Glutamatergic neuron (in vitro differentiated cells): ENCODE measurements at places on chromosomes 7 and 10. TPM values are rescaled to one million over a fixed set of nuclear protein-coding genes. Genes with fewer than 3 reads are reported as not detected.

KIF11 gene
- 7.2 TPM for total RNA-seq

TAS2R5 gene
- total RNA-seq: 1.3 TPM

RARRES2 gene
- 0.86 TPM for total RNA-seq

LGI1 gene
- 174 TPM for total RNA-seq

FHIP2A gene
- 31.7 TPM for total RNA-seq

GIMAP2 gene
- not detected for total RNA-seq

KIN gene
- total RNA-seq: 12.9 TPM

DNA sequence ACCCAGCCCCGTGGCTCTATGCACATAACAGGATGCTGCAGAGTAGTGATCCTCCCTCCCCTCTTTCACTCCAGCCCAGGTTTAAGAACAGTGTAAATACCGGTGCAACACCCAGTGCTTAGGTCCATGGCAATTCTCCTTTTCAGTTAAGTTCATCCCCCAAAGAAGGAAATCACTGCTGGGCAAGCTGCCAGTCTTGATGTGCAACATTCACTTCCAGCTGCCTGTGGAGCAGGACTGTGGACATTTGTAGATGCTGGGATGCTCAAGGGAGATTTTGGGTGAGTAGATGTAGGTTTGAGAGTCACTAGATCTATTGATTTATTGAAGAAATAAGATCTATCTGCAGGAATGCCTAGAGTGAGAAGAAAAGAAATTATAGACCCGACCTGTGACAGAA lies 294.3 kb upstream of the KIAA1217 start:
- no peak overlapping the region for H3K27ac ChIP-seq
- H3K4me3 ChIP-seq: no peak overlapping the region
- H3K27me3 ChIP-seq: peaks cover 12% of the 10 kb centered on the region
- H3K36me3 ChIP-seq: no peaks in the 10 kb centered on the region
- peaks cover 48% of the 10 kb centered on the region for H3K4me1 ChIP-seq

GRCh38 chr10:6270951-6271350 lies 68.2 kb downstream of the PFKFB3 start:
- H3K27me3 ChIP-seq: no peaks in the 10 kb centered on the region
- H3K4me1 ChIP-seq: peaks cover 2% of the 10 kb centered on the region
- no peak overlapping the region for H3K27ac ChIP-seq

GRCh38 chr10:97849103-97849686 lies 448 bp upstream of the GOLGA7B start:
- H3K27me3 ChIP-seq: peaks cover 26% of the 10 kb centered on the region
- peaks cover 29% of the 10 kb centered on the region for H3K4me1 ChIP-seq
- no peak for DNase-seq
- peak overlapping the region; percentile 94 for H3K27ac ChIP-seq
- peak overlapping the region; percentile 92 for H3K4me3 ChIP-seq

DNA sequence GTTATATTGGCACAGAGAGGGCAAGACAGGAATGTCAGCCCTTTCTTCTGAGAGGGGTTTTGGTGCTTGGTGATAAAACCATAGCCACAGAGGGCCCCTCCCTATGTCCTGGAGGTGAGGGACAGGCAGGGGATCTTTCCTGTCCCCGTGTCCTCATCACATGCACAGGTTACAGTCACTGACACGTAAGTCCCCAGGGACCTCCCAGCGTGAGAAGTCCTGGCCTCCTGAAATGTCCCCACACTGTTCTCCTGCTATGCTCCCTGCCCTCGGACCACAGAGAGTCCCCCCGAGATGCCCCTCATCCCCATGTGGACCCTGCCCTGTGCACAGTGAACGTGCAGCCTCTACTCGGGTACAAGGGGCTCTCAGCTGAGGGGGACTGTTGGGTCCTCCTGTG lies 260.4 kb downstream of the ZMYND11 start:
- peaks cover 8% of the 10 kb centered on the region for H3K36me3 ChIP-seq
- H3K27me3 ChIP-seq: peaks cover 3% of the 10 kb centered on the region
- DNase-seq: no peak
- no peak overlapping the region for H3K27ac ChIP-seq

GRCh38 chr10:117134306-117135025 lies 3.6 kb downstream of the VAX1 start:
- H3K4me1 ChIP-seq: peaks cover 16% of the 10 kb centered on the region
- peaks cover 53% of the 10 kb centered on the region for H3K27me3 ChIP-seq
- no peak overlapping the region for H3K4me3 ChIP-seq
- H3K27ac ChIP-seq: peak overlapping the region; percentile 52
- peak; percentile 71 for DNase-seq

- no peaks in the 10 kb centered on the region for H3K27me3 ChIP-seq
- no peaks in the 10 kb centered on the region for H3K36me3 ChIP-seq
- H3K4me1 ChIP-seq: peaks cover 3% of the 10 kb centered on the region
- peak; percentile 35 for DNase-seq
- H3K4me3 ChIP-seq: no peak overlapping the region
These were observed 48.7 kb downstream of the GPR141 start for GRCh38 chr7:37732253-37732652.

- no peak overlapping the region for H3K27ac ChIP-seq
- no peak overlapping the region for H3K4me3 ChIP-seq
- no peaks in the 10 kb centered on the region for H3K36me3 ChIP-seq
- no peaks in the 10 kb centered on the region for H3K27me3 ChIP-seq
- DNase-seq: no peak
- H3K4me1 ChIP-seq: no peaks in the 10 kb centered on the region
These were observed 549.1 kb downstream of the XPNPEP1 start for GRCh38 chr10:109374215-109374614.
